NCI-H187 (cell line): ENCODE measurements at places on chromosomes 2 and 18.

DNA sequence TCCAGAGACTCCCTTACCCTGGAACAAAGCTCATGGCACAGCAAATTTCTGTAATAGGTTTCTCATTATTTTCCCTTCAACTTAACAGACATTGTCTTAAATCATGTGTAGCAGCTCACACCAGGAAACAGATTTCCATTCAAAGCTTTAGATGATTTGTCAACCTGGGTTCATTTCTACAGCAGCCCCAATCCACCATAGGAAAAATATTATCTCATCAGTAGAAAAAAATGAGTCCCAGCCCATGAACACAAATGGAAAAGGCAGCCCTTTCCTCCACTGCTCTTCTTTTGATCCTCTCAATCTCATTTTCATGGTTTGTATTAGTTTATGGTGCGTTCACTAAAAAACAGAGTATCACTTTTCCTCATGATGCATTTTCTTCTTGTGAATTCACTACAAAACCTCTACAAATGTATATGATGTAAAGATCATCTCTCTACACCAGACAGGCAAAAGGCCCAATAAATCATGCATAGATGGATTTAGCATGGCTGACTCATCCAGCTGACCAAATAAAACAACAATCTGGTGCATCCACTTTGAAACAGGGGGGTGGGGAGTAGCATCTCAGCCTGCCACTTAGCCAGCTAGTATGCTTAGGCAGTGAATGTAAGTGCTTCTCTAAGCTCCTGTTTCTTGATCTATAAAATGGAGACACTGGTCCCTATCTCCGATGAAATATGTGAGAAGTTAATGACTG is 78.6 kb downstream of the SATB2 start:
- DNase-seq: peak; percentile 47

- DNase-seq: no peak
Measured at GRCh38 chr18:46341986-46342525, 237.9 kb downstream of the HAUS1 start.

GRCh38 chr2:186691231-186691630 is 2.6 kb upstream of the FAM171B start:
- DNase-seq: no peak

DNA sequence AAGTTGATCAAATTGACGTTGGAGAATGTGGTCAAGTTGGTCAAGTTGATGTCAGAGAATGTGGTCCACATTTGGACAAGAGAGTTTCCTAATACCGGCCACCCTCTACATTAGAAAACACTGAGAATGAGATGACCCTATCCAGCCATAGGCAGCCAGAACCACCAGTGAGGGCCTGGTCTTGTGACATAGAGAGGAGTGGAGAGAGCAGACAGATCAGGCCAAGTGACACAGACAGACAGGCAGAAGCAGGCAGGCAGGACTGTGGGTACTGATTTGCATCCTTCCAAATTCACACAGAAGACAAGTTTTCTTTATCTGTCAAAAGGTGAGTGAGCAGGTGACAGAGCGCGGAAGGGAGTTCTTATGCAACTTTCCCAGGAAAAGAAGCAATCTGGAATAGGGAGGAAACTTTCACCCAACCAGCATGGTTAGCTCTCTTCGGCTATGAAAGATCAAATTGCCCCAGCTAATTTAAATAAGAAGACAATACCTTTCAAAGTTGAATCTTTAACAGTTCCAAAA is 109.1 kb upstream of the PID1 start:
- no peak for DNase-seq

DNA sequence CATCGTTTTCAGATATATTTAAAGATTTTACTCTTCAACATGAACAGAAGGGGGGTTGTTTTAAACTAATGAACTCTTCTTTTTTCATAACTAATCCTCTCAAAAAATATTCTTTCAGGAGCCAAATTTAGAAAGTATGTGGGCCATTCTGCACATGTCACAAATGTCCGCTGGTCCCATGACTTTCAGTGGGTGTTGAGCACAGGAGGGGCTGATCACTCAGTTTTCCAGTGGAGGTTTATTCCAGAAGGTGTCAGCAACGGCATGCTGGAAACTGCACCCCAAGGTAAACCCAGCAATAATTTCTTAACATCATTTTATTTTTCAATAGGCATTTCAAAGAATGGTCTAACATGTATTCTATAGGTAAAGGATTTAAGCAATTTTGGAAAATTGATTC is 136.0 kb downstream of the EML6 start:
- DNase-seq: no peak

DNA sequence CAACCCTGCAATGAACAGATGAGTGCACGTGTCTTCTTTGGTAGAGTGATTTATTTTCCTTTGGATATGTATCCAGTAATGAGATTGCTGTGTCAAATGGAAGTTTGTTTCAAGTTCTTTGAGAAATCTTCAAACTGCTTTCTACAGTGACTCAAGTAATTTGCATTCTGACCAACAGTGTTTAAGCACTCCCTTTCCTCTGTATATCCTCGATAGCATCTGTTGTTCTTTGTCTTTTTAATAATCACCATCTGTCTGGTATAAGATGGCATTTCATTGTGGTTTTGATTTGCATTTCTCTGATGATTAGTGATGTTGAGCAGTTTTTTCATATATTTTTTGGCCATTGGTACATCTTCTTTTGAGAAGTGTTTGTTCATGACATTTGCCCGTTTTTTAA is 1608.3 kb upstream of the ZEB2 start:
- DNase-seq: no peak

- peak; percentile 59 for DNase-seq
Measured at GRCh38 chr2:132766573-132766972, 96.6 kb upstream of the LYPD1 start.

DNA sequence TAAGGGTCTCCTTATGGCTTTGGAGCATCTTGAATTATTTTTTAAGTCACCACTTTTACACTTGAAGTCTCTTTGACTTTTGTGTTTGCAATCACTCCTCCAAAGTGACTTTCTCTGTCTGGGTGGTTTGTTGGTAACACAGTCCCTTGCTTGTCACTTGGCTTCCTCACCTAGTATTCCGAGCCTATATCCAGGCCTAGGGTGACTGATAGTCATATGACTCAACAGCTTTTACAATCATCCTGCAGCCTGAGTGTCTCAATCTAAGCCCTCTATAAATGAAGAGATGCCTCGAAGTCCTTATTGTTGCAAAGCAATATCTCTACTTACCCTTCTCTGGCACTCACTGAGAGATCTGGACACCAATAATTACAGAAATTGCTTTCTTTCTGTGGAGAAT is 53.9 kb upstream of the SETBP1 start:
- no peak for DNase-seq

- DNase-seq: no peak
Measured at GRCh38 chr2:152542337-152542994, 174.8 kb downstream of the PRPF40A start.

DNA sequence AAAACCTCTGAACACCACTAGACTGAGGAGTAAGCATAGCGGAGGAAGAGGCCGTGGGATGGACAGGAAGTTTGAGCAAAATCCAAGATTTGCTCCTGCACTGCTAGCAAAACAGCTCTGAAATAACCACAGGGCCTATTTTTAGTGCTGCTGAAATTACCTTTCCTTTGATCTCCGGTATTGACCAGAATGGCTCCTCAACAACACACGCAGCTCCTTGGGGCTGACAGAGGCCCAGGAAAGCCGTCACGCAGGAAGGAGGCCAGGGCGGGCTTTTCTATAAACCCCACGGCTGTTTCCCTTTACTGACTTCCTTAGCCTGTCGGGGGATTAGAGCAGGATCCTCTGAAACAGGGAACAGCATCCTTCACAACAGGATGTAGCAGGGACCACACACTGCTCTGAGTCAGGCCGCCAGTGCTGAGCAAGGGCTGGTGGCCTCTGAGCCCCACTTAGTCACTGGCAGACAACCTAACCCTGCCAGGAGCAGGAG is 80.8 kb upstream of the LCLAT1 start:
- DNase-seq: no peak

DNA sequence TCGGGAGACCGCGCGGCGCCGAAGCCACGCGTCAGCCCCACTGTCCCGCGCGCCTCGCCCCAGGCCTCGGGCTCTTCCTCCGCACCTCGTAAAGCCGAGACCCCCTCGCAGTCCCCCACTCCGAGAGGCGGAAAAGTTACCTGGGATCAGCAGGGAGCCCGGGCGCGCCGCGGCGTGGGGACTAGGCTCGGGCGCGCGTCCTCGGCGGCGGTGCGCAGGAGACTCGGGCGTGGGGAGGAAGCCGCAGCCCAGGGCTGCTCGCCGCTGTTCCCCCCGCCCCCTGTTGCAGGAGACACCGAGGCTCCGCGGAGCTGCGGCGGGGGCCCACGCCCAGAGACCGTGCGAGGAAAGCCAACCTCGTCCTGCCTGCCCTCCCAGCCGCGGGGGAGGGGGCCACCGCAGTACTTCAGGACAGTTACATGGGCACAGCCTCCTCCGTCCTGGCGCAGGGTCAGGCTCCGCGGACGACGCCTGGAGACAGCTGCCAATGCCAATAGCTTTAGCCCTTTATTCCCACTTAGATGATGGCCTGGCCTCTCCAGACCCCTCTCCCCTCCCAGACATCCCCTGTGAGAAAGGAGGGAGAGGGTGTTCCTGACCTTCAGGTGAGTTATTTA is at the start of gene EPB41L3:
TSS of gene EPB41L3 (minus strand) at position 225 of the 617 bp plus-strand sequence. CDS start 54,814 bp downstream, outside the sequence.
- DNase-seq: no peak

DNA sequence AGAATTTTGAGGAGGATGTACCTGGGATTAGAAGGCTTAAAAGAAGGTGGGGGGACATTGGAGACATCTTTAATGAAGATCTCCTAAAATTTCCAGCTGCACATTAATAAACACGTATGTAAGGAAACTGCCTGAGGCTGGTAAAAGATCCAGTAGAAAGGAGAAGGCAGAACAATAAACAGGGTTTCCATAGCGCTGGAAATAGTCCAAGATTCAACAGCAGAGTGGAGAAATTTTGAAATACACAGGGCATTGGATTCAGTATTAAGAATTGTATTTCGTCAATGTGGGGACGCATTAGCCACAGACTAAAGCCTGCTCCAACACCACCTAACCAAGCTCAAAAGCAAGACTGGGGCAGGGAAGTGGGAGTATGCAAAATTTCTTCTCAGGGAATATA is 606.9 kb upstream of the NRXN1 start:
- no peak for DNase-seq

DNA sequence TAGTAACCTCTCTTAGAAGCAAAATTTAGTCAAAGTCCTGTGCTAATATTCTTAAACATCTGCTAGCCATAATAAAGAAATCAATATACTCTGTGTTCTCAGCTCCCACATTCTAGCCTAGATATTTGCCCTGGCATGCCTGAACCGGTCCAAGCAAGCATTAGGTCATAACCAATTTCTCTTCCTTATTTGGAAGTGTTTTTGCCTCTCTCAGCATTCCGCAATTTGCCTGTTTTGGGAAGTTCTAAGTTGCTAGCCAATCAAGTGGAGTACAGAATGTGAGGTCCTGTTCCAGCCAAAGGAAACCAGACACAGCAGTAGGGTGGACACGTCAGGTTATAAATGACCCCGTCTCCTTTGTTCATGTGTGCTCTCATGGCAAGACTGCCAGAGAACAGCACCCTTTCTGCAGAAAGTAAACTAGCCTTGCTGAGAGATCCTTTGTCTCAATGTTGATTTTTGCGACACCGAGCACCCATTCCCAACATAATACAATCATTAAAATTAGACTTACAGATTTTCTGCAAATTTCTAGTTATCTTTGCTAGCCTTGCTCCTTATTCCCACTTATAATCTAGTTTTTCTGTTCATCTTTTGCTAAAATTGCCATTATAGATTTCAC is 13.0 kb upstream of the SULT1C4 start:
- DNase-seq: no peak

DNA sequence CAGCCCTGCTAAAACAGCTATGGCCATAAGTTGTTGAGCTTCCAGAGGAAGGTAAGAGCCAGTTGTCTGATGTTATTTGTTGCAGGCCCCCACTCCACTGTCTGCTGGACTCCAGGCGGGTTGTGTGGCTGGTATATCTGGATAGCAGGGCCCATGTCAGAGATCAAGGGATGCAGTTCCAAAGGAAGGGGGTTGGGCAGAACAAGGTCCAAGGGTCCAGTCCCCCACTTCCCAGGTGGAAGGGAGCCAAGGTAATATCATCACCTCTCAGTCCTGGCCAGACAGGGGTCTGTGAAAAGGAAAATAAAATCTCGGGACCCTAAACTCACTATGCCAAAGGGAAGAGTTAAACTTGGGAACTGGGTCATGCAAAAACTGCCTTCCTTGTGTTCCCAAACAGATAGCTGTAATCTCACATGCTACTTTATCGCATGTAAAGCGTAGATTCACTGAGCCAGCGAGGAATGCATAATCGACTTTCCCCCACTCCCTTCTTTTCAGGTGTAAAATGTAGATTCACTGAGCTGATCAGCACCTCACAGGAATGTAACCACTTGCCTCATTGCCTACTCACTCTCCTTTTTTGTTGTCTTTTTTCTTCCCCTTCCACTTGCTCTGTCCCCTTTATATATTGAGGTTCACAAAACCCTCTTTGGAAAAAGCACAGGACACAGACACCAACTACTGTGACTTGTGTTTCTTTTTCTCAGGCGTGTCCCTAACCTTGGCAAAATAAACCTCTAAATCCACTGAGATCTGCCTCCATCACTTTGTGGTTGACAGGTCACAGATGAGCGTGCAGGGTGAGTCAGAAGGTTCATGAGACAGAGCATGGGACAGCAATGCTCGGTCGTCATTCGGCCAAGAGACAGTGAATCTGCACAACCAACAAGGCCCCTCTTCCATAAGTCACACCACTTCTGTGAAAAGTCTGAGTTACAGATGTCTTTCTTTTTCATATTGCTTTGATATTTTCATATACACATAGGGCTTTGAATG is 255.3 kb upstream of the SIX2 start:
- no peak for DNase-seq

DNA sequence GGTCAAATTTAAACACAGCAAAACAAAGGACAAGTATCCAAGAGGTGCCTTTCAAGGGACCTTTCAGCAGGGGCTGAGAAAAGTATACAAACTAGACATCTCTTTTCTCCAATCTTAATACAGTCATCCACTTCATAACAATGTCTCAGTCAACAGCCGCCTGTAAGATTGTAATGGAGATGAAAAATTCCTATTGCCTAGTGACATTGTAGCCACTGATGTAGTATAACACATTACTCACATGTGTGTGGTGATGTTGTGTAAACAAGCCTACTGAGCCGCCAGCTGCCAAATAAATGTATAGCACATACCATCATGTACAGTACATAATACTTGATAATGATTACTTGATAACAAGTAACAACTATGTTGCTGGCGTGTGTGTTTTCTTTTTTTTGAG is 31.0 kb downstream of the VIT start:
- no peak for DNase-seq

DNA sequence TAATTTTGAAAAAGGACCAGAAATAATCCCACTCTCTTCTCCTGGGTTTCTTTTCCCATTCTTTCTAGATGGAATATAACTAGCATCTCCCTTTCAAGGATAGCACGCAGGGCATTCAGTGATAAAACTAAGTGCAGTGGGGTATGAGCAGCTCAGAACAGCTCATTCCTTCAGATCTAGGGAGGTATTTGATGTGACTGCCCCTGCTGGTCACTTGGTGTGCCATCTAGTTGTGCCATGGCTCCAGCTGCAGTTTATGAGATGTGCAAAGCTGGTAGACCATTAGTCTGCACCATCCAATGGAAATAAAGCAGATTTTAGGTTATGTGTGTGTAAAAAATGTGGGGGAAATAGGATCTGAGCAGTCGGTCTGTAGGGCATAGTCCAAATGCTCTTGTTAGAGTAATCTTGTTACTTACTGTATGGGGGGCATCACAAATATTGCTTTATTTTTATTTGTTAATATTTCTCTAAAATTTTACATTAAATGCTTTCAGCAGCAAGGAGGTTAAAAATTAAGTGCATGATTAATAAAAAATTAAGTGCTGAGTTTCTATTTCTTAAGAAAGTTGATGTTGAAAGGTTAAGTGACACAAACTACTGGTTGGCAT is 38.9 kb downstream of the CTAGE1 start:
- DNase-seq: no peak

- no peak for DNase-seq
Measured at GRCh38 chr2:73701968-73702665, 35.0 kb downstream of the TPRKB start.
